ENCODE measurements at places on chromosomes 4 and X.

GRCh38 chr4:64682946-64683345 is 273.7 kb upstream of the TECRL start:
- DNase-seq = no peak

DNA sequence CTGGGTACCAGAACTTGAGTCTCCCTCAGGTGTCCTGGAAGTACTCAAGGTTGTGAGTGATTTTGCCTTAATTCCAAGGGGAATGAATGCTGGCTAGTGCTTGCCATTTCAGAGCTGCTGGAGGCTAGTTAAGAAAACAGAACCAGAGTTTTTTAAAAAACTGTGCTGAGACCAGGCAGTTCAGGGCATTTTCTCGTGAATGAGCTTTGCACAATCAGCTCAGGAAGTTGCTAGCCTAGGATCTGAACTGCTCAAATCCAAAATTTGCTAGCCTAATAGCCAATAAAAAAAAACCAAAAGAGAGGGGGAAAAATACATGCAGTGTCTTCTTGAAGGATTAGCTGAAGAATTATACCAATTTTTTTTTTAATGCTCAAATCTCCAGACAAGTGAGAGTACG is 292.7 kb downstream of the FBXW7 start:
- DNase-seq = no peak

- no peak for DNase-seq
Measured at GRCh38 chrX:49191574-49192011, 5.4 kb upstream of the PRICKLE3 start.

DNA sequence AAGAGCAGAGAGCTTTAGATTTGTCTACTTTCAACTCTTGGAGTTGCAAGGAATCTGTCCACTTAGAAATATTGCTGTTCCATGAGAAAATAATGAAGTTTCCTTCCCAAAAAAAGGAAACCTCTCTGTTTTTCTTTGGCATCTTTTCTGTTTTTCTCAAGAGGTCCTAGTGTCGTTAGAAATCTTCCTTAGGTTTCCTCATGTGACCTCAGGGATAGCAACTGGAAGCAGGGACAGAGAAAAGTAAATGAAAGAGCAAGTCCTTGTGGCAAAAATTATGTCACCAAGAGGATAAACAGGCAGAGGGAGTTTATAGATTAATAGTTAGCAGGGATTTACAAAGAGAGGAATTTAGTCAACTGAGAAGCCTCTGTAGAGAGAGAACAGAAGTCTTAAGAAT is 478.4 kb upstream of the ADGRL3 start:
- no peak for DNase-seq

- DNase-seq = no peak
Measured at GRCh38 chr4:189870511-189871234, 70.0 kb upstream of the FRG1 start.

GRCh38 chrX:14916017-14916674 is 42.9 kb downstream of the MOSPD2 start:
- no peak for DNase-seq

- DNase-seq = no peak
Measured at GRCh38 chrX:150775569-150776350, 82.6 kb downstream of the MTMR1 start.

DNA sequence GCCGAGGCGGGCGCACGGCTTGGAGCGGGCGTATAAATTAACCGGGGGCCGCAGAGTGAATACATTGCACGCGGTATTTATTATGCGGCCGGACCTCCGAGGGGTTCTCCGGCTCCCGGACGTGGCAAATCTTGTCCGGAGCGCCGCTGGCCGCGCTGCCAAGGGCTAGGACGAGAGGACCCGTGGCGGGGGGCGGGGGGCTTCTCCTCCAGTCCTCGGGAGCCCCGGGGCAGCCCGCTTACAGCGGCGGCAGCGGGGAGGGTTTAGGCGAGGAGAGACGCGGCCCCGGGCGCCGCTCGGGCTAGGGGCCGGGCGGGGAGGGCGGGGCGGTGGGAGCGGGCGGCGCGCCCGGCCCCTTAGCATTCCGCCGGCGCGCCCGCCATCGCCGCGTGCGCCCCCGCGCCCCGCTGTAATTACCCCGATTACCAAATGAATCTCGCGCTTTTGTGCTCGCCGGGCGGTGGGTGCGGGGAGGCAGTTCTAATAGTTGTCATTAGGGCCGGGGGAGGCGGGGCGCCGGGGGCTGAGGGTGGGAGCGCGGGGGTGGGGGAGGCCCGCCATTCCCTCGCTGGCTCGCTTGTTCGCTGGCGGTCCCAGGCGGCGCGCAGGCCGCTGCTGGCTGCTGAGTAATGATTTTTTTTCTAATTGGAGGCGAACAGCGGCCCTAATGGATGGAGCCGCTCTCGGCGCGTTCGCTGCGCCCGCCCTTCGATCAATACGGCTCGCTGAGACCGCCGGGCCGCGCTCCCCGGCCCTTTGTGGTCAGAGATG is 276.6 kb downstream of the BCOR start:
- no peak for DNase-seq

GRCh38 chrX:118726887-118727685 is at the start of gene IL13RA1:
Gene IL13RA1 (plus strand): TSS chrX:118727606. CDS start chrX:118727639, 33 bp downstream.
- DNase-seq = peak; percentile 12

GRCh38 chr4:147617841-147618691 is 869 bp downstream of the TMEM184C start:
- DNase-seq = no peak

GRCh38 chr4:108048157-108048556 is 58.5 kb downstream of the HADH start:
- DNase-seq = no peak

DNA sequence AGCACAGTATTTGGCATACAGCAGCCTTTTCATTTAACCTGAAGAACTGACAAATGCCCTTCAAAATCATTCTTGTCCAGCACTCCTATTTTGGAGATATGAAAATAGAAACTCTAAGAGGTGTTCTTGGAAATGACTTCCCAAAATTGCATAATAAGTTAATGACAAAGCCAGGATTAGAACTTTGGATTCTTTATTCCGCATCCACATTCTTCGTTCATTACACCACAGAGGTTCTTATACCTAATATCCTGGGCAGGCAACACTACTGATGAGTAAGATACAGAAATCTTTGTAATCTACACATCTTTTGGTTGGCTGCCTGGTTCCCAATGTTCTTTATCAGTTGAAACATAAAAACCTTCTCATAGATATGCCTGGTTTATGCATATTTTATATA is 5.9 kb downstream of the COL25A1 start:
- DNase-seq = no peak

GRCh38 chr4:33493231-33493630 is 2751.1 kb downstream of the ARAP2 start:
- no peak for DNase-seq

DNA sequence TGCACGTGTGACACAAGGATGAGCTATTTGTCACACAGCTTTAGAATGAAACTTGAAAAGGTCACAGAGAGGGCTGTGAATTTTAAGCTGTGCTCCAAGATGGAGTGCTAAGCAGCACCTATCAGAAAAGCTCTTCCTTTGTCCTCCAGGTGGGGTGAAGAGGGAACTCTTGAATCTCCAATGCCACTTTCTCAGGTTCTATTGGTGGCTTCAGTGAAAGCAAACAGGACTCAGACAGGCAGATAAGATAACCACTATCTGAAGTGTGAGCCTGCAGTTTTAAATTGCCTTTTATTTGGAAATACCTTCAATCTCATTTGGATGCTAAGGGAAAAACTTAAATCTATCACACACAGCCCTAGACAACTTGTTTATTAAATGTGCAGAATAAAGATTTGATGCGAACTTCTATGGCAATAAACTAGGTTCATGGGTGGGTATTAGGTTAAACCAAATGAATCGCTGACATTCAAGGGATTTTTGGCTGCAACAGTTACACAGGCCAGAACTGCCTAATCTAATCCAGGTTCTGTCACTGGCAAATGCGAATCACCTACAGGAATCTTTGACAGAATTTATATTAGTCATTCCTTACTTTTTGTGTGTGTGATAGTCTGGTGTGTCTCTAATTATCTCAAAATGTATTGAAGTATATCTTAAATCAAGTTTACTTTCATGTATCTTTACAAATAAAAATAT is 13.6 kb upstream of the PDGFRA start:
- DNase-seq = no peak

GRCh38 chrX:68365341-68365740 is 68.0 kb downstream of the OPHN1 start:
- DNase-seq = no peak

DNA sequence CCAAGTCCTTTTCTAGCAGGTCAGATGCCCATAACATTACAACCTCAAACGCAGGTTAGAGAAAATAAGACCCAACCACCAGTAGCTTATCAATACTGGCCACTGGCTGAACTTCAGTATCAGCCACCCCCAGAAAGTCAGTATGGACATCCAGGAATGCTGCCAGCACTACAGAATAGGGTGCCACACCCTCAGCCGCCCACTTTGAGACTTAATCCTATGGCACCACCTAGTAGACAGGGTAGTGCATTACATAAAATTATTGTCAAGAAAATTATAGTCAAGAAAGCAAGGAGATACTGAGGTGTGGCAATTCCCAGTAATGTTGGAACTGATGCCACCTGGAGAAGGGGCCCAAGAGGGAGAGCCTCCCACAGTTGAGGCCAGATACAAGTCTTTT is 19.9 kb upstream of the TRIM61 start:
- DNase-seq = no peak

GRCh38 chr4:138741766-138742377 is 273.7 kb upstream of the NOCT start:
- no peak for DNase-seq

- DNase-seq = no peak
Measured at GRCh38 chr4:146969126-146969525, 23.5 kb upstream of the TTC29 start.

GRCh38 chr4:88097301-88097700 is 61.1 kb downstream of the ABCG2 start:
- DNase-seq = no peak

DNA sequence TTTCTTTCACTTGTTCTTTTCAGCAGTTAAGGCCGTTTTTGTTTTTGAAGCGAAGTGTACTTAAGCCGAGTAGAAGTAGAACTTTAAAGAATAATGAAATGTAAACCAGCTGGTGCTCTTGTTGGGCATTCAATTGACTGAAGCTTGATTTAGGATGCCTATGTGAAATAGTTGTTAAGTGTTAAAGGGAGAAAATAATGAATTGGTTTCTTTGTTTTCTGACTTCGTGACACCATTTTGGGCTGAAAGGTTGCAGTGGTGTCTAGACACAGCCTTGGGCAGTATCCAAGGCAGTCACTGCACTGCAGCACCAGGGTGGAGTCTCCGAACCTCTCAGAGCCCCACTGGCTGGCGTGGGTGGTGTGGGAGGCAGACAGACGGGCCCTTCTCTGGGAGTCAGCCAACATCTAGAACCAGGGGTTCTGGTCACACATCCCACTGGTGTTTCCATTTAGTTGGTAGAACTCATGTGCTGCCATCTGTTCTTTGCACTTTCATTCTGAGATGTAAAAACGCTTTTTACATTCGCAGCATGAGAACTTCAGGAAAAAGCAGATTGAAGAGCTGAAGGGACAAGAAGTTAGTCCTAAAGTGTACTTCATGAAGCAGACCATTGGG is 3.5 kb downstream of the UCHL1 start:
- no peak for DNase-seq

DNA sequence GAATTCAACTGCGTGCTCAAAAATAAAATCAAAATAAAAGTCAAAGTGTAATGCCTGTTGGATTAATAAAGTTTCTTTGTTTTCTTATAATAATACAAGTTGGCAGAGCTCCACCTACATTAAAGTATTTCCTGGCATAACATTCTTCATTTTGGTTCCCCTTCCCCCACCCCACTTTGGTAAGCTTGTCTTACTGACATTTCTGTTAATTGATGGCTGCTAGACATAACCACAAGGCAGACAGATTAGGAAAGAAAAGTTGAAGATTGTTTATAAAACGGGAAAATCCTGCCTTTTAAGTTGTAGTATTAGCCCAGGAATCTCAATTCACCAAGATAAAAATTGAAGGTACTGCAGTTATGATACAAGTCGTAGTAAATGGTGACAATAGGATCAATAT is 246.5 kb upstream of the RPS6KA3 start:
- no peak for DNase-seq

GRCh38 chr4:112287258-112287989 is 1.7 kb upstream of the TIFA start:
- no peak for DNase-seq

- no peak for DNase-seq
Measured at GRCh38 chr4:84915396-84915780, 51.1 kb downstream of the WDFY3 start.

- no peak for DNase-seq
Measured at GRCh38 chr4:5943561-5943960, 50.7 kb upstream of the CRMP1 start.

DNA sequence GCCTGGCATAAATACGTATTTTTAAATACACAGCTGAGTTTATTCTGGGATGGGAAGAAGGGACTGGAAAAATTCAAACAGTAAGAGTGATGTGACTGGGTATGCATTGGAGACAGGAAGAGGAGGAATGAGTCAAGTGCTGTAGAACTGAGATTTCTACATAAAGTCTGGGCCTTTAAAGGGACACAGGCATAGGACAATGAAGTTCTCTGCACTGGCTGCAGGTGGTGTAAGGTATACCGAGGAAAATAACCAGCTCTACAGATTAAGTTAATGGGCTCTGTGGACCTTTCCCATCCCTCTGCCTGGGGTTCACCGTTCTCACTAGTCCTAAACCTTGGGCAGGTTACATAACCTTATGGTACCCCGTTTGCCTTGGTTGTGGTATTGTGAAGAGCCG is 68.7 kb downstream of the DHX15 start:
- no peak for DNase-seq

DNA sequence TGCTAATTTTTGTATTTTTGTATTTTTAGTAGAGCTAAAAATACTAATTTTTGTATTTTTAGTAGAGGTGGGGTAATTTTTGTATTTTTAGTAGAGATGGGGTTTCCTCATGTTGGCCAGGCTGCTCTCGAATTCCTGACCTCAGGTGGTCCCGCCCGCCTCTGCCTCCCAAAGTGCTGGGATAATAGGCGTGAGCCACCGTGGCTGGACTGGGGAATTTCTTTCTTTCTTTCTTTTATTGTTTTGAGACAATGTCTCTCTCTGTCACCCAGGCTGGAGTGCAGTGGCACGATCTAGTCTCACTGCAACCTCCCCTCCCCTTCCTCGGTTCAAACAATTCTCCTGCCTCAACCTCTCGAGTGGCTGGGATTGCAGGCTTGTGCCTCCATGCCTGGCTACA is 83.0 kb downstream of the FAM193A start:
- DNase-seq = no peak

DNA sequence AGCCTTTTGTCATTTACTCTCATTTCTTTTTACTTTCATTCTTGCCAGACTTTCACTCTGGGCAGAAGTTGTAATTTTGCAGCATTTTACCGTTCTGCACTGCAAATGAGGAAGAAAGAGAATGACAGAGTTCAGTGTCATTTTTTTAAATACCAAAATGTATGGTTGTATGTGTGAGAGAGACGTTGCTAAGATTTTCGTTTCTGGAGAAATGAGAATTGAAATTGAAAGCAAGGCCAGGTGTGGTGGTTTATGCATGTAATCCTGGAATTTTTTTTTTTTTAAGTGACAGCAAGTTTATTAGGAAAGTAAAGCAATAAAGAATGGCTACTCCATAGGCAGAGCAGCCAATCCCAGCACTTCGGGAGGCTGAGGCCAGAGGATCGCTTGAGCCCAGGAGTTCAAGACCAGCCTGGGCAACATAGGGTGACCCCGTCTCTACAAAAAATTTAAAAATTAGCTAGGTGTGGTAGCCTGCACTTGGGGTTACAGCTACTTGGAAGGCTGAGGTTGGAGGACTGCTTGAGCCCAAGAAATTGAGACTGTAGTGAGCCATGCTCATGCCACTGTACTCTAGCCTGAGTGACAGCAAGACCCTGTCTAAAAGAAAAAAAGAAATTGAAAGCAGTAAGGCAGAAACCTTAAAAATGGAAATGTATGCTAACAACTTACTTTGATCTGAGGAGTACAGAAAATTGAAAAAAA is 12.9 kb downstream of the DCK start:
- peak; percentile 15 for DNase-seq
